ENCODE measurements at places on chromosomes 13 and 19.

DNA sequence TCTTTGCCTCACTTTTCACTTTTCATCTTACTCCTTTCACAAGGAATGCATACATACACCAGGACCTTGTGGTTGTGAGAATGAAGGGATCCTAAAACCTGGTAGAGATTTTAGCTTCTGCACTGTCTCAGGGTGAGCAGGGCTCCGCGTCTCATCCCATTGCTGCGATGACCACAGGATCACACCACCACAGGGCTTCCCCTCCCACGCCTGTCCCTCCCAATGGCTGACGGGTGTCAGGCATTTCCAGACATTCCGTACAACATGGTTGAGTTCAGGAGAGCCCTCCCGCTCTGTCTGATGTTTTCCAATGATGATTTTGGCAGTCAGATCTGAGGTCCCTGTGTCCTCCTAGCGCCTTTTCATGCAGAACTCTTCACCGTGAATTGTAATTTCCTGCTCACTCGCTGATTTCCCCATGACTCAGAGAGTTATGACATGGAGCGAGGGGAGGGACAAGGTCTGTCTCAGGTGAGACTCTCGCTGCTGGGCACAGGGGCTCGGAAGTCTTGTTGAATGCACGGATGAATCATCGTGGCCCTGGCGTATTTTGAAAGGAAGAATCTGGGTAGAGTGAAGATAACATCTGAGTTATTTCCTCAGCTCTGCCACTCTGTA lies 102.8 kb downstream of the TEX29 start:
- DNase-seq: no peak

- DNase-seq: no peak
Measured at GRCh38 chr19:9981406-9982260, 28.7 kb downstream of the COL5A3 start.

DNA sequence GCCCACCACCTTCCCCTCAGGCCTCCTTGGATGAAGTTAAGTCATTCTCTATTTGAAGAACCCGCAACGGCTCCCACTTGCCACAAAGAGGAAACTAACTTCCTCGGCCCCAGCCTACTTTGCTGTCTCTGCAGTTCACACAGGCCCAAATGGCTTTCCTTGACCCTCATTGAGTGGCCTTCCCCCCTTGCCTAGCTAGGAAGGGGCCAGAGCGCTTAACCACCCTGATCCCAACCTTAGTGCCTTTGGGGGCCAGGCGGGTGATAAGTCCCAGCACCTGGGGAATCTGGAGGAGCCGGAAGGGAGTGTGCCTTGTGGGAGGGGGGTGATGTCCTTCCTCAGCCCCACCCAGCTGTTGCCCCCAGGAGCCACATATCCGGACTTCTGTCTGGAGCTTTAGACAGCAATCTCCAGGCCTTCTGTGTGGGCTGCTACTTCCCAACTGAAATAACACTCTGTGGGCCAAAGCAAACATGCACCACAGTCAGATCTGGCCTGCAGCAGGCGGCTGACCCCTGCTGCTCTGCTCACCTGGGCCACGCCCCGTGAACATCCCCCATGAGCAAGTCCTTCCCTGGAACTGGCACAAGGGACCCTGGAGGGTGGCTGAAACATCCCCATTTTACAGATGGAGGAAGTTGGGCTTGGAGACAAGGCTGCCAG lies 10.5 kb downstream of the NECTIN2 start:
- DNase-seq: no peak

GRCh38 chr13:33323801-33324510 lies 38.4 kb upstream of the STARD13 start:
- DNase-seq: no peak

DNA sequence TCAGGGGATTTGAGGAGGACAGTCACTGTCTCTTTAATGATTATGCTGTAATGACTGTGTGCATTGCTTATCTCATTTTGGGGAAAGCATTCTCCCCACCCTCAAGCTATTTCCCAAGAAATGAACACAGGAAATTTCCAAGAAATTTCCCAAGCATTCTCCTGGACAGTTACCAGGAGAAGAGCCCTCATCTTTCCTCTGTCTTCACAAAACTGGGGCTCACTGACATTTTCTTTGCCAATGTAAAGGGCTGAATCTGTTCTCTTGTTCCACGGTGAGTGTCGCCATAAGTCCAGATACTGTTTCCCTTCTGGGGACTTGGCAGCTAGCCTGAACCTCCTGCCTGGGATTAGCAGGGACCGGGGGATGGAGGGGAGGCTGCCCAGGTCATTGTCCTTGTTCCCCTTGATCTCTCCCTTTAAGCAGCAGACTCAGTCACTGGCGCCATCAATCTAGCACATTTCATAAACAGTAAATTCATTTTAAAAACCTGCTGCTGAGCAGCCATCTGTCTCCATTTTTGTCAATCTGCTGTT lies 172.8 kb downstream of the DNAJC15 start:
- no peak for DNase-seq

GRCh38 chr13:73335210-73335609 lies 276.4 kb downstream of the KLF5 start:
- DNase-seq: no peak

GRCh38 chr19:58521651-58522050 lies 2.0 kb upstream of the ZBTB45 start:
- no peak for DNase-seq

DNA sequence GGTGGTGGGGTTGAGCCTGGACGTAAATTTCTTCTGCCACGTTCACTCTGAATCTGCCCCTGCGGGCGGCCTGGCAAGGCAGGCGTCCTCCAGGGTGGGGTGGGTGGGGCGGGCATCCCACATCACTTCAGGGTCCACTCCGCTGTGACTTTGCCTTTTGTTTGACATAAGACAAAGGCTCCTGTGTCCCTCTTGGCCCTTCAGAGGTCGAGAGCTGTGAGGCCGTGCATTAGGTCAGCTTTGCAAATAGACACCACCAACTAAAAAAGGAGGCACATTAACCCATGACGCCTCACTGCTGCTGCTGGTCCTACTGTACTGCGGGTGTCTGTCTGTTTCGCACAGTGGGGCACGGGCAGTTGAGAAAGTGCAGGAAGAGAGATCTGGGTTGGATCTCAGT lies 10.5 kb upstream of the ZNF536 start:
- no peak for DNase-seq

- DNase-seq: peak; percentile 58
Measured at GRCh38 chr19:55672418-55672817, 2.6 kb upstream of the EPN1 start.

GRCh38 chr19:1896508-1896907 lies 8.7 kb upstream of the ADAT3 start:
- DNase-seq: no peak

DNA sequence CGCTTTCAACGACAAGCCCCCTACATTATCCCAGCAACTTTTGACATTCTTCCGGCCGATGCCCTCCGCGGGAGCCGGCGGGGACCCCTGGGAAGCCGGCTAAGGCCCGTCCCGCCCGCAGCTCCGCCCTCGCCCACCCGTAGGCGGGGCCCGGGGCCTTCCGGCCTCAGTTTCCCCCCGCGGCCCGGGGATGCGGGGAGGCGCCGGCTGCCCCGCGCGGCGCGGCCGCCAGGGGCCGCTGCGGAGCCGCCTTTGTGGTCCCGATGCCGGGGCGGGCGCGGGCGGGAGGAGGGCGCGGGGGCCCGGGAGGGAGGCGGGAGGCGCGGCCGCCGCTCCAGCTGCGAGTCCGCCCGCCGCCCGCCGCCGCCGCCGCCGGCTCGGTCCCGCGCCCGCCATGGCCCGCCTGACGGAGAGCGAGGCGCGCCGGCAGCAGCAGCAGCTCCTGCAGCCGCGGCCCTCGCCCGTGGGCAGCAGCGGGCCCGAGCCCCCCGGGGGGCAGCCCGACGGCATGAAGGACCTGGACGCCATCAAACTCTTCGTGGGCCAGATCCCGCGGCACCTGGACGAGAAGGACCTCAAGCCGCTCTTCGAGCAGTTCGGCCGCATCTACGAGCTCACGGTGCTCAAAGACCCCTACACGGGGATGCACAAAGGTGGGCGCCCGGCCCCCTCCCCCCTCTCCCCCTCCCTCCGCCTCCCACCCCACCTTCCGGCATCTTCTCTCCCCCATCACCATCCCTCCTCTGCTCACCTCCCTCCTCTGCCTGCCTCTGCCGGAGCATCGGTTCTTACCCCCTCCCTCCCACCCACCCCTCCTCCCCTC lies at the start of gene CELF5:
Gene CELF5, plus strand, starts transcription at position 316 of the 823 bp plus-strand sequence. Its CDS starts 79 bp downstream, at position 395.
- DNase-seq: no peak

DNA sequence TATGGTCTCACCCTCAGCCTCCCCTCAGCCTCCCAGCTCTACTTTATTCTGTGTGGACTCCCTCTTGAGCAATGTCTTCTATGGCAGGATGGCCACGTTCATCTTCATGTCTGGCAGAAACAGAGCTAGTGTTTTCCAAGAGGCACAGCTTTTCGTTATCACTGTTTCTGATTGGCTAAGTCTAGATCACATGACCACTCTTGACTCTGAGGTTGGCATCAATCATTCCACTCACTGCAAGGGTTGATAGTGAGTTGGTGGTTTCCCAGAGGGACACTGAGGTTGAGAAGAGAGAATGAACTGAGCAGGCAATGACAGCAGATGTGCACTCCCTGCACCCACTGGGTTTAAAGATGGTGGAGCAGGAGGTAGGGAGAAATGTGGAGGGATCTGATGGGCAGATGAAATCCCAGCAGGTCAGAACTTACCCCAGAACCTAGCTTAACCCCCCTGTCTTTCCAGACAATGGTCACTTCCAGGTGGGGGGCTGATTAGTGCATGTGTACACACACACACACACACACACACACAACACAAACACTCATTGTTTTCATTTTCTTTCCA lies 26.3 kb upstream of the UQCRFS1 start:
- DNase-seq: no peak

GRCh38 chr13:99267927-99268326 lies 9.7 kb upstream of the GPR18 start:
- DNase-seq: no peak

- no peak for DNase-seq
Measured at GRCh38 chr19:35740108-35740422, 2.2 kb downstream of the IGFLR1 start.

GRCh38 chr19:8615813-8616596 lies 5.5 kb upstream of the ADAMTS10 start:
- DNase-seq: no peak

DNA sequence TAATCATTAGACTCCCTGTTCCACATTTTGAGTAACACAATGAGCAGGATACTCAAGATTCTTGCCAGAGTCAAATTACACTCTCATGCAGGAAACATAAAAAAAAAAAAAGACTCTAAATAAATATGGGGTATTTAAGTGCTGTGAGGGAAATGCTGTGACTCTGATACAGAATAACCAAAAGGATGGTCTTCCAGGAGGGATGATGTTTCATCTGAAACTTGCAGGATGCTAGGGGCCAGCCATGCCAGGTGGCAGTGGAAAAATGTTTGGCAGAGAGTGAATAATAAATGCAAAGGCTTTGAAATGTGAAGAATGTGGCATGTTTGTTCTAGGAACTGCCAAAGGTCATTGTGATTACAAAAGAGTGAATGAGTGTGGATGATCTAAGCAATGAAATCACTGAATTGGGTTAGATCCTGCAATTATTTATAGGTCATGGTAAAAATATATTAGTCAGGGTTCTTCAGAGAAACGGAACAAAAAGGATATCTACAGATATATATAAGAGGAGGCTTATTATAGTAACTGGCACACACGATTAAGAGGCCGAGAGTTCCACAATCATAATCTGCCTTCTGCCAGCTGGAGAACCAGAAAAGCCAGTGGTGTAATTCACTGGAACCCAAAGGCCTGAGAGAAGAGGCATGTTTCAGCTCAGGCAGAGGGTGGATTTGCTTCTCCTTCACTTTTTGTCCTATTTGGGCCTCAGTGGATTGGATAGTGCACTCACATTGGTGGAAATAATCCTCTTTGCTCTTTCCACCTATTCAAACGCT lies 1832.8 kb upstream of the MIR17HG start:
- DNase-seq: peak; percentile 20

- no peak for DNase-seq
Measured at GRCh38 chr13:101248739-101249514, 167.4 kb downstream of the NALCN start.

- DNase-seq: no peak
Measured at GRCh38 chr19:18710186-18710585, 26.7 kb downstream of the CRTC1 start.

DNA sequence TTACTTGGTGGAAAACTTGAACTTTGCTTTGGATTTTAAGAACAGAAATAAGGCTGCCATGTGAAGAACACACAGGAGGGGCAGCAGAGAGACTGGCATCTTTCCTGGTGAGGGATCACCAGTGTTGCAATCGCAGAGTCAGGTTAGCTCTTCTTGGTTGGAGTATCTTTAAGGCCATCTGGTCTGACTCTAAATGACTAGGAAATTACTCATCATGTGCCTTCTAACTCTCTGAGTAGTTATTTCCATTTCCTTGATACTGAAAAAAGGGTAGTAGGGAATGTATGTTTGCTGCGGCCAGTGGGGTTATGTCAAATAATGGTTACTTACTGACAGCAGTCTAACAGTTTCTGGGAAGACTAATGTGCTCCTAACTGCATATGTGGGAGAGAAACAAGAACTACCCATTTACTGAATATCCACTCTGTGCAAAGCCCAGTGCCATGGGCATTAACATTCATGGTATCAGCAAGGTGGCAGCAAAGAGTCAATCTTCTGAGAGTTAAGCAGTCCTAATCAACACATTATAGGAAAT lies 122.1 kb downstream of the COG6 start:
- DNase-seq: peak; percentile 55

GRCh38 chr13:46489586-46490023 lies 63.4 kb upstream of the LRCH1 start:
- DNase-seq: peak; percentile 46

GRCh38 chr19:19668230-19669012 lies at the start of gene ZNF101:
TSS of gene ZNF101 (plus strand) at chr19:19668839. CDS start at chr19:19668964, 125 bp downstream.
- peak; percentile 23 for DNase-seq
